Stimulated activated CD8-positive, alpha-beta memory T cell treated with anti-CD3 and anti-CD28 coated beads, Interleukin-4, amount 100 ng/mL, for 1 hour (primary cell): ENCODE measurements at places on chromosomes 3 and 15.

DNA sequence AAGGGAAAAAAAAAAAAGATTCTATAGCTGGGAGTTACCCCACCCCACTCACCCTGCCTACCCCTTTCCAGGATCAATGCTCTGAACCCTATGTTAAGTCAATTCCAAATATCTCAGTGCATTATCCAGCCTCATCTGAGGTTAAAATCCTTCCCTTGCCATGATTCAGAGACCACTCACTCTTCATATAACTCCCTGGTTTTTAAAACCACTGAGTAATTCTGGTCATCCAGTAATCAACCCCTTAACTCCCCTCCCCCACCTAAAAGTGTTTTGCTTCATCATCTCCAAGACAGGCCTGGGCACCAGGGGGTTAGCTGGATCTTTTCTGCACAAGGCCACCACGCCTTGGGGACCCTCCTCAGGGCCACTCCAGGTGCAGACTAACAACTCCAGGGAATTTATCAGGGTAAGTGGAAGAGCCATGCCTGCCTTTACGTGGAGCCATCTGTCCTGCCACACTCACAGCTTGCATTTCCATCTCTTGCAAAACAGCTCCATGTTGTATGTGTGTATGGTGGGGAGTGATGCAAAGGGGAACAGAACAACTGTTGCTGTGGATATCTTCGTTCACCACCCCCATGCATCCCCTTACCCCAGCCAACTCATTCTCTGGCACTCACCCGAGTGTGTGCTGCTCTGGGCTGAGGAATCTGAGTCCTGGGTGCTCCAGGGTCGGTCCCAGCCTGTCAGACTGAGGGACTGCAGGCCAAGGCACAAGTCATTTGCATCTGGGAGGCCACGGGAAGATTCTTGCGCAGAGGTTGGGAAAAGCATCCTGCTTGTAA, 30.7 kb upstream of the RPS17 start:
- DNase-seq = no peak

- DNase-seq = peak; percentile 10
These were observed 546 bp downstream of the TRIM59 start for GRCh38 chr3:160448845-160449635.

DNA sequence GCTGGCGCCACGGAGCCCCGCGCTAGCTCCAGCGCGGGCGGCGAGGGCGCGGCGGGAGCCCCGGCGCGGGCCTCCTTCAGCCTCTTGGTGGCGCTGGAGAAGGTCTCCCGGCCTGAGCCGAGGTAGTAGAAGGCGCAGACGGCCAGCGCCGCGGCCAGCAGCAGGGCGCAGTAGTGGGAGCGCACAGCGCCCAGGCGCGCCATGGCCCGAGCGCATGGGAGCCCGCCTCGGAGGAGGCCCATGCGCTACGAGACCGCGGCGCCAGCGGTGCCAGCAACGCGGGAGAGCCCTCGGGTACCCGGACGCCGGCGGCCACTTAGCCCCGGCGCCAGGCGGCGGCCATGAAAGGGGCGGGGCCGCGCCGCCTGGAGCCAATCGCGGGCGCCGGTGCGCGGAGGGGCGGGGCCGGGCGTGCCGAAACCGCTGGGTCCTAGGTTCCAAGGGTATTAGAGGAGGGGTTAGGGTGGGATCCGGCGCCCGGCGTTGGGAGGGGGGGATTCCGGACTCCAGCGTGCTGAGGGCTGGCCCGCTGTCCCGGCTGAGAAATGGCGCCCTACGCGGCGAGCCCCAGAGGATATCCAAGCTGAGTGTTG, at the start of gene XXYLT1:
Gene XXYLT1 (minus strand): TSS at position 343 of the 593 bp plus-strand sequence. CDS start 101 bp downstream, at position 242.
- DNase-seq = peak; percentile 79

GRCh38 chr3:87674397-87675161, 384.2 kb downstream of the CGGBP1 start:
- no peak for DNase-seq

DNA sequence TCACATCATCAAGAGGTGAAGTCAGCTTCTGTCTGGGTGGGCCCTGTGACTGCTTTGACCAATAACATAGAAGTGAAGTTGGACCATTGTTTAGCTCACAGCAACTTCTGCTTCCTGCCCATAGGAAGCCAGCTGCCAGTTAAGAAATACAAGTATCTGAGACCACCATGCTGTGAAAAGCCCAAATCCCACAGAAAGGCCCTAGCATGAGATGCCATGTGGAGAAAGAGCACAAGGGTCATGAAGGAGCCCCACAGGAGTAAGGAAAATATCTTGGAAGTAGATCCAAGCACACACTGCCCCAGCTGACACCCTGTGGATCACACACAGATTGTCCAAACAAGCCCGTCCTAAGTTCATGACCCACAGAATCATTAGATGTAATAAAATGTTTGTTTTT, 28.5 kb downstream of the RTP4 start:
- no peak for DNase-seq

- DNase-seq = no peak
These were observed 213.8 kb downstream of the NR1D2 start for GRCh38 chr3:24158761-24159454.

- no peak for DNase-seq
These were observed 188.1 kb downstream of the FNDC3B start for GRCh38 chr3:172227340-172228035.

GRCh38 chr3:82672966-82673365, 911.5 kb upstream of the GBE1 start:
- no peak for DNase-seq

- no peak for DNase-seq
These were observed 319.3 kb upstream of the ATP10A start for GRCh38 chr15:26182441-26182840.

GRCh38 chr15:27050163-27050562, 79.2 kb downstream of the GABRG3 start:
- no peak for DNase-seq

- no peak for DNase-seq
These were observed 3.9 kb upstream of the MUSTN1 start for GRCh38 chr3:52838561-52839267.
